ENCODE measurements at places on chromosomes 6 and 20. TPM values are rescaled to one million over a fixed set of nuclear protein-coding genes. Genes with fewer than 3 reads are reported as not detected.

The DUSP15 gene
- 5.1 TPM for total RNA-seq

The MACROD2 gene
- 1.4 TPM for total RNA-seq

DNA sequence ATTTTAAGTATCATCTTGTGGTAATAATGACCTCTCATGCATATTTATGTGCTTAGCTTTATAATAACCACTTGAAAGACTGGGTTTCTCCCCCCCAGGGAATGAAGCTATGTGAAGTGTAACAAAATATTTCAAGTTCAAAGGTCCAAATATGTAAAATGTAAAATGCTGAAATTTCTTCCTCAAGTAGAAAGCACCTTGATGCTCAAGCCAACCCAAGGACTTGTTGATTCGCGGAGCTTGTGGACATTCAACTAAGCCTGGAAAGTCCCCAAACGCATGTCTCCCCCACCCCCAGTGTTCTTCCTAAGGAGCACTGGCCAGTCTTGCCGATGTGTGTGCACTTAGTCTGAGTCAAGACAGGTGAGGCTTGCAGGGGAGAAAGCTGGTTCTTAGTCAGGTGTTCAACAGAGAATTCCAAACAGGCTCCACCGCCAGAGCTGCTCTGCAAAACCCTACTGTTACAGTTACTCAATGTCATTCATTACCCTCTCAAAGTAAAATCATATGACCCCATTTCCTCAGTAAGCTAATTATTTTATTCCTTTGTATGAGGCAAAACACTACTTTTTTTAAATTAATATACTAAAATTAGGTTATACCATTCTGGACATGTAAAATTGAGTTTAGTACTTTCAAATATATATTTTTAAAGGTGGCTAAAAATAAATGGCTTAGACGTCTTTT, 46.9 kb upstream of the QKI start:
- no peak for DNase-seq

DNA sequence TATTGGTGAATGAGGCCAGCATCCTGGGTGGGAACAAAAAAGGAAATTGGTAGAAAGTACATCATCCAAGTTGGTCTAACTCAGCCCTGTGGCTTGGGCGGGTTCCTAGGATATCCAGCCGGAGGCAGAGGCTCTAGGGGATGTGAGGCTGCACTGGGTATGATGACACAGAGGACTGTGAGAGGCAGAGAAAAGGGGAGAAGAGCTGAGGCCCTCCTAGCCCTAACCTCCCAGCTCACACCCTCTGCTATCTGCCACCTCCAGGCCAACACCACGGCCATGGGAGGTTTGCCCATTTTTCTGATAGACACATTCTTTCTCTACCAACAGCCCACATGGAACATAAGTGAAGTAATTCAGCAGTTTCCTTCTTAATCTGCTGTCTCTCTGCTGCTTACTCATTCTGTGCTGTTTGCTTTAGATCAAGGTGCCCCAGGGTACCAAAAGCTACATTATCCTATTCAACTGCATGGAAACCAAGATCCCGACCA, 284.4 kb downstream of the ESR1 start:
- DNase-seq = no peak

- no peak for DNase-seq
These were observed 301.1 kb downstream of the TAF4 start for GRCh38 chr20:61764471-61765025.

GRCh38 chr6:23601811-23602345, 524.1 kb upstream of the NRSN1 start:
- DNase-seq = no peak

- DNase-seq = no peak
These were observed 679.3 kb downstream of the DHX35 start for GRCh38 chr20:39641423-39641822.

Data from esophagus muscularis mucosa (tissue), 4 donors.